ENCODE measurements at places on chromosomes 3 and 15. TPM values are rescaled to one million over a fixed set of nuclear protein-coding genes. Genes with fewer than 3 reads are reported as not detected.

Gene PRTG
- total RNA-seq: 0.09 TPM

Gene PLA1A
- total RNA-seq: not detected

GRCh38 chr3:17982211-17982880, 239.9 kb upstream of the TBC1D5 start:
- H3K27ac ChIP-seq: no peak overlapping the region
- peaks cover 3% of the 10 kb centered on the region for H3K27me3 ChIP-seq
- DNase-seq: no peak
- no peak overlapping the region for H3K4me3 ChIP-seq
- no peaks in the 10 kb centered on the region for H3K36me3 ChIP-seq

Gene MOBP
- total RNA-seq: 0.33 TPM

- H3K4me3 ChIP-seq: no peak overlapping the region
- H3K36me3 ChIP-seq: no peaks in the 10 kb centered on the region
- H3K4me1 ChIP-seq: no peaks in the 10 kb centered on the region
- no peak for DNase-seq
Observed at GRCh38 chr3:133459400-133459799, 59.5 kb downstream of the BFSP2 start.

Gene LEKR1
- total RNA-seq: 1.4 TPM

Gene SLC6A20
- total RNA-seq: not detected

GRCh38 chr3:181403876-181404660, 307.7 kb upstream of the SOX2 start:
- no peaks in the 10 kb centered on the region for H3K27me3 ChIP-seq
- no peak overlapping the region for H3K4me3 ChIP-seq
- H3K4me1 ChIP-seq: no peaks in the 10 kb centered on the region

DNA sequence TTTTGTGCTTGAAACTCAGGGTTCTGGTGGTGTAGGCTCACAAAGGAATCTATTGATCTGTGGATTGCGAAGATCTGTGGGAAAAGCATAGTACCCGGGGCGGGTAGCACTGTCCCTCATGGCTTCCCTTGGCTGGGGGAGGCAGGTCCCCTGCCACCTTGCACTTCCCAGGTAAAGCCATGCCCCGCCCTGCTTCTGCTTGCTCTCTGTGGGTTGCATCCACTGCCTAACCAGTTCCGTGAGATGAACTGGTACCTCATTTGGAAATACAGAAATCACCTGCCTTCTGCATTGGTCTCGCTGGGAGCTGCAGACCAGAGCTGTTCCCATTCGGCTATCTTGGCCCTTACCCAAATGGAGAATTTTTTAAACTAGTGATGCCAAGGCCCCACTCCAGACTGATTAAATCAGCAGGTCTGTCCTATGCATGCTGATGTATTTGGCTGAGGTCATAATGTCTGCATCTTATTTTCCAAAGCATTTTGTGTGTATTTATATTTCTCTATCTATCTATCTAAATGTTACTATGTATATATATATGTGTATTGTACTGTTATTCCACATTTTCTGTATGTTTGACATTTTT, 65.5 kb upstream of the SLC7A14 start:
- H3K36me3 ChIP-seq: no peaks in the 10 kb centered on the region
- no peak for DNase-seq
- no peak overlapping the region for H3K27ac ChIP-seq

DNA sequence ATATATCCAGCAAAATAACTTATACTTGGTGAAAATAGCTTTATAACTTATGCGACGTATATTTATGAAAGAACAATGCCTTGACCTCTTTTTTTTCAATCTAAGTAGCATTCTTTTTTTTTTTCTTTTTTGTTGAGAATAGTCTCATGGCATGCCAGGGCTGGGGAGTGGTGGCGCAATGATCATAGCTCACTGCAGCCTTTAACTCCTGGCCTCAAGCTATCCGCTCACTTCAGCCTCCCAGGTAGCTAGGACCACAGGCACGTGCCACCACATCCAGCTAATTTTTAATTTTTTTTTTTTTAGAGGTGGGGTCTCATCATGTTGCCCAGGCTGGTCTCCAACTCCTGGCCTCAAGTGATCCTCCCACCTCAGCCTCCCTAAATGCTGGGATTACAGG, 43.5 kb downstream of the RAB8B start:
- H3K27me3 ChIP-seq: no peaks in the 10 kb centered on the region
- no peak overlapping the region for H3K27ac ChIP-seq
- H3K4me1 ChIP-seq: peaks cover 7% of the 10 kb centered on the region
- H3K4me3 ChIP-seq: no peak overlapping the region
- no peak for DNase-seq

DNA sequence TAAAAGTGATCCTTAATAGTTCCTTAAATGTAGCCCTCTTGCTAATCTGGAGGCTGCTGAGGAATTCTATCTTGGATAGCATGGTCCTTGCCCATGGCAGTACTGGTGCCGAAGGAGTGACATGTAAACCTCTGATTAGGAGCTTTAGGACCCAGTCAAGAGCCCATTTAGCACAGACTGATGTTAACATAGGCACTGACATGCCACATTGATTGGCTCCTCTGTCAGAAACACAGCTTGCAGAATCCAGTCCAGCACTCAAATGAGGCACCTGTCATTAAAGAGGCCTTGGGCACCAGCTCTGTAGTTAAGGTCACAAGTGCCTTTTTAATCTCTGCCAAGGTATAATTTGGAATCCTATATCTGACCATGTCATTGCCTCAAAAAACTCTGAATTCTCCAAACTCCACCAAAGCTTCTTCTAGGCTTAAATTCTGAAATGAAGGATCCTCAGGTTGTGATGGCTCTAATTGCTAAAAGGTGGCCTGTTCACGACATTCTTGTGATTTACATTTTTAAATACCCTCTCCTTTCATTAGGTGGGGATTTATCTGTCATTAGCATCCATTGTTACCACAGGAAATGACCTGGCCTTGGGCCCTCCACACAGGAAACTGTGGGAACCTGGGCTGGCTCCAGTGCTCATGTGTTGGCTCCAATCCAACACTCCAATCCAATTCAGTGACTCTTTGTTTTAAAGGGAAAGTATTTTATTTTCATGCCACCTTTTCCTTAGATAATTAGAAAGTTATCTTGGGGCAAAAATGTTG, 57.3 kb upstream of the RNF7 start:
- H3K4me3 ChIP-seq: no peak overlapping the region
- no peaks in the 10 kb centered on the region for H3K36me3 ChIP-seq
- H3K4me1 ChIP-seq: peaks cover 16% of the 10 kb centered on the region
- peak; percentile 30 for DNase-seq

Gene ABHD17C
- total RNA-seq: 0.42 TPM

DNA sequence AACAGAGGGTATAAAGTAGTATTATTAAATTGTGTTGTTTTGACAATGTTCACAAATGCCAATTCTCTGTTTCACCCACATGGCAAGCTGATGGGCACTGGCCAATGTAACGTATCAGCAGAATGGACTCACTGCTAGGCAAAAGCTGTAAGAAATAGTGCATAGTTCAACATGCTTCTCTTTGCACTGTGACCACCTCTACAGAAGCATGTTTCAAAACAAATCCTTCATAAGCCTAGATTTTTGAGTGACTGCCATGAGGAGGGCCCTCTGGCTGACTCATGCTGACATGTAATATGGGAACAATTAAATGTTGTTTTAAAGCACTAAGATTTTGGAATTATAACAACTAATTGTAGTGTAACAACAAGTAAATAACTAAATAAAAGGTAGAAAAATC, 3.2 kb downstream of the GBE1 start:
- no peak overlapping the region for H3K27ac ChIP-seq
- no peaks in the 10 kb centered on the region for H3K27me3 ChIP-seq
- DNase-seq: no peak
- H3K4me1 ChIP-seq: peaks cover 3% of the 10 kb centered on the region
- H3K4me3 ChIP-seq: no peak overlapping the region
- peaks cover 21% of the 10 kb centered on the region for H3K36me3 ChIP-seq

DNA sequence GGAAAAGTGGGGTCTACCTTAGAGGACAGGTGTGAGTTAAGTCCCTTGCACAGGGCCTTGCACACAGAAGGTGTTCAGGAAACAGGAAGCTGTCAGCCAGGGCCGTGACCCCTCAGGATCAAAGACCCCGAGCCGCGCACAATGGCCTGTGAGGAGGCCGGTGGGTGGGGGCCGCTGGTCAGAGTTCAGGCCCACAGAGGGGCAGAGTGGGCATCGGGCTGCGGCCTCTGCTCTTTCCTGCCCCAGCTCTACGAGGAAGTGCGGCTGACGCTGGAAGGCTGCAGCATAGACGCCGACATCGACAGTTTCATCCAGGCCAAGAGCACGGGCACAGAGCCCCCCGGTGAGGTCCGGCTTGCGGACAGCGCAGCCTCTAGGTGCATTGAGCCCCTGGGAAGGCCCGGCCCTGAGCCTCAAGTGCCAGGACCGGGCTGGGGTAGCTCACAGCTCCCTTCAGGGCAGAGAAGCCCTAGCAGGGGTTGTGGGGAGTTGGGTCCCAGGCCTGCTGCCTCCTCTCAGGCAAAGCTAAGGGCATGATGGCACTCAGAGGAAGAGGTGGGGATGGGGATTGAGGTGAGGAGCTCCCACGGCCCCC, 37.2 kb downstream of the PSTPIP1 start:
- H3K36me3 ChIP-seq: 0 out of 3 replicates have a peak, but pooled peaks cover 4% of the 10 kb centered on the region
- DNase-seq: no peak
- no peak overlapping the region for H3K4me3 ChIP-seq
- H3K27ac ChIP-seq: no peak overlapping the region

- no peaks in the 10 kb centered on the region for H3K36me3 ChIP-seq
- DNase-seq: no peak
- H3K27me3 ChIP-seq: no peaks in the 10 kb centered on the region
Observed at GRCh38 chr3:68288085-68288484, 633.7 kb upstream of the SUCLG2 start.

Gene ADAMTSL3
- total RNA-seq: 0.09 TPM

DNA sequence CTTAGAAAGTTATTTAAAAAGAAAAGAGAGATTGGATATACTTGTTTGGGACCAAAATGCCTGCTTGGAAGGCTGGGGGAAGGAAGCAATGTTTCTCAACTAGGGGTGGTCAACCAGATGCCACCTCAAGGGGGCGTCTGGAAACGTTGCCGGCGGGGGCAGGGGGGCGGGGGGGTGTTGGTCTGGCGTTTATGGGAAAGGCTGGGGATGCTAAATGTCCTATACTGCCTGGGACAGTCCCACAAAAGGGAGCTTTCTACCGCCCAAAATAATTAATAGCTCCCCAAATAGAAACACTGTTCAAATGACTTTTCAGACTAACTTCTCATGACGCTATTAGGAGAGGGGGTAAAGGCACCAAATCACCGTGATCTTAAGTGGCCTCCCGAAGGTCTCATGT, 2.2 kb downstream of the POLG start:
- H3K27me3 ChIP-seq: no peaks in the 10 kb centered on the region
- DNase-seq: peak; percentile 73
- no peak overlapping the region for H3K4me3 ChIP-seq
- H3K27ac ChIP-seq: no peak overlapping the region

DNA sequence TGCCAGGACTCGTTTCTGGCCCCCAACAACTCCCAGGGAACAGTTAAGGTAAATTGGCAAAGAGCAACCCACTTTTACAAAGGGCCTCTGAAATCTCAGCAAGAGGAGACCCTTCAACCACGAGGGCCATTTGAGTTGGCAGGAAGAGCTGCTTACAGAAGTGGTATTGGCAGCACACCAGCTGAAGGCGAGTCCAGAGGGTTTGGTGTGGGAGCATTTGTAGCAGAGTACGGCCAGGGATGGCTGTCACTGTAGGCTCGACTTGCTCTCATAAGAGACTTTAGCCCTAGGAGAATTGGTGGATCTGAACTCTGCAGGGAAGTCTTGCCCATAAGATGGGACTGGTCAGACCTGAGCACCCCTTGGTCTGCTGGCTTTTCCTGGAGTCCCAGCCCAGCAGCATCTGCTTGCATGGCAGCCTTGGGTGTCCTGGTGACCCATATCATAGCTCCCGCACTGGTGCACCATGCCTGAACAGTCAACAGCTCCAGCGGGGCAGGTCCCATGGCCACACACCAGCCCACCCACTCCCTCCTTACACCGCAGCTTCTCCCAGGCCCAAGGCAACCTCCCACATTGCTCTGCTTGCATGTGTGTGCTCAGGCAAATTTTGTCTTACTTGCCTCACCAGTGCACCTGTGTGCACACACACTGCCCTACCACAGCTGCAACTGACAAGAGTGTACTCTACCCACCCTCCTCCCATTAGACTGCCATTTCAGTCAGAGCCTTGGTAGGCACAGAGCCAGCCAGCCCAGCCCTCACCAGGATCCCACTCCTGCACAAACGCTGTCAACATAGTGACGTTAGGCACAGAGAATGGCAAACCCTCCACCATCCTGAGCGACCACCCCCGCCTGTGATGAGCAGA, 861.6 kb upstream of the DPPA4 start:
- DNase-seq: no peak
- H3K36me3 ChIP-seq: no peaks in the 10 kb centered on the region
- H3K4me1 ChIP-seq: no peaks in the 10 kb centered on the region
- no peak overlapping the region for H3K27ac ChIP-seq
- no peaks in the 10 kb centered on the region for H3K27me3 ChIP-seq

GRCh38 chr15:77031376-77032050, 36.6 kb downstream of the PSTPIP1 start:
- no peak overlapping the region for H3K4me3 ChIP-seq
- H3K27me3 ChIP-seq: no peaks in the 10 kb centered on the region
- DNase-seq: peak; percentile 21
- no peaks in the 10 kb centered on the region for H3K36me3 ChIP-seq
- H3K4me1 ChIP-seq: no peaks in the 10 kb centered on the region

- peaks cover 2% of the 10 kb centered on the region for H3K27me3 ChIP-seq
- DNase-seq: no peak
- no peaks in the 10 kb centered on the region for H3K36me3 ChIP-seq
- peaks cover 3% of the 10 kb centered on the region for H3K4me1 ChIP-seq
Observed at GRCh38 chr15:70528270-70528706, 235.1 kb downstream of the UACA start.

DNA sequence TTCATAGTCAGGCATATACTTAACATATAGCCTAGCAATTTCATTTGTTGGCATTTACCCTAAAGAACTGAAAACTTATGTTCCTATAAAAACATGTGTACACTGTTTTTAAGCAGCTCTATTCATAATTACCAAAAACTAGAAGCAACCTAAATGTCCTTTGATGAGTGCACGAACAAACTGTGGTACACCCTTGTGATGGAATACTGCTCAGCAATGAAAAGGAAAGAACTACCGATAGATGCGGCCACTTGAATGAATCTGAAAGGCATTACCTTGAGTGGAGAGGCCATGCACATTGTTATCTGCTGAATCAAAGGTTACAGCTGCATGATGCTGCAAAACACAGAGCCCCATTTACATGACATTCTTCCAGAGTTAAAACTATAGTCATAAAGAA, 44.7 kb downstream of the CFAP92 start:
- no peak overlapping the region for H3K4me3 ChIP-seq
- DNase-seq: no peak
- H3K27me3 ChIP-seq: peaks cover 27% of the 10 kb centered on the region
- no peaks in the 10 kb centered on the region for H3K36me3 ChIP-seq
- H3K27ac ChIP-seq: no peak overlapping the region

Gene HCN4
- not detected for total RNA-seq

All from K562 (cell line).